ENCODE measurements at places on chromosomes 1 and 21.

- DNase-seq, result no peak
Measured at GRCh38 chr21:28148400-28149064, 844.1 kb downstream of the LTN1 start.

GRCh38 chr1:54498383-54499096 lies 49.5 kb upstream of the ACOT11 start:
- no peak for DNase-seq

DNA sequence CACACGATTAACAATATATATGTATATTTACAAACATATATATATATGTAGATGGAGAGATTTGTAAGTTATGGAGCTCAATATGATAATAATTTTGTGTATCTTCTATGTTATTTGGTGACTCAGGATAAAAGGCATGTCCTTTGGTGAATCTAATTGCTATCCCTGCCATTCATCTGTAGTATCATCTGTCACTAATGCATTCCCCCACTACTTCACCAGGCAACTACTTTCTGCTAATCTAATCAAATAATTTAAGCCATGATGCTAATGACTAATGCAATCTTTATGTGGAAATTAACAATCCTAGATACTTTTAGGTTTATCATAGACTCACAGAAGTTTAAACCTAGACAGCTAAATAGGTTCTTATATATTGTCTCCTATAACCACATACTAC lies 1074.5 kb downstream of the PLA2G4A start:
- no peak for DNase-seq

DNA sequence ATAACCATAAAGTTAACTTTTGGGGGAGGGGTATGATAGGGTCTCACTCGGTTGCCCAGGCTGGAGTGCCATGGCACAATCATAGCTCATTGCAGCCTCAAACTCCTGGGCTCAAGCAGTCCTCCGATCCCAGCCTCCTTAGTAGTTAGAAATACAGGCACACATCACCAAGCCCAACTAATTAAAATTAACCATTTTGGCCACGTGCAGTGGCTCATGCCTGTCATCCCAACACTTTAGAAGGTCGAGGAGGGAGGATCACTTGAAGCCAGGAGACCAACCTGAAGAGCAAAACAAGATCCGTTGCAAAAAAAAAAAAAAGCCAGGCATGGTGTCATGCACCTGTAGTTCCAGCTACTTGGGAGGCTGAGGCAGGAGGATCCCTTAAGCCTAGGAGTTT lies 26.6 kb upstream of the MED18 start:
- no peak for DNase-seq

GRCh38 chr1:228046421-228047182 lies 35.9 kb upstream of the ARF1 start:
- DNase-seq, result no peak

GRCh38 chr1:98184856-98185255 lies 264.0 kb upstream of the DPYD start:
- DNase-seq, result no peak

DNA sequence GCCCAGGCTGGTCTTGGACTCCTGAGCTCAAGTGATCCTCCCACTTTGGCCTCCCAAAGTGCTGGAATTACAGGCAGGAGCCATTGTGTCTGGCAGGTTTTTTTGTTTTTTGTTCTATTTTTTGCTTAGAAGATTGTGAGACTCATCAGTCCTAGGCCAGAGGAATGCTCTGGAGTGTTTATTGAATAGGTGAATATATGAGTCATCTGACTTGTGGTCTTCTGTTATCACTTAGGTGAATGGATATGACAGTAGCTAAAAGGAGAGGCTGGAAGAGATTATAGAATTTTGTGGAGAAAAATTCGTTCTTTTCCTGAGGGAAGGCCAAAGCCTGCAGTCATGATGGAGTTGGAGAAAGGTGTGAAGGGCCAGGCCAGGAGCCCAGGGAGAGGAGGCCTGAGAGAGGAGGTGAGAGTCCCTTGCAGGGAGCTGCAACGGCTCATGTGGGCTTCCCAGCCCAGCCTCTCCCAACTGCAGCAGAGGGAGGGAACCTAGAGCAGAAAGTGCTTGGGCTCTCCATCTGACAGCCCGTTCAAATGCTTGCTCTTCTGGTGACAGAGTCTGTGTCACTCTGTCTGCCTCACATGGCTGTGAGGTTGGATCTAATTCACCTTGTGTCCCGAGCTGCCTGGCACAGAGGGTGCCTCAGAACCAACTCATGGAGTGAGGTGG lies 31.6 kb upstream of the ACOT11 start:
- no peak for DNase-seq

DNA sequence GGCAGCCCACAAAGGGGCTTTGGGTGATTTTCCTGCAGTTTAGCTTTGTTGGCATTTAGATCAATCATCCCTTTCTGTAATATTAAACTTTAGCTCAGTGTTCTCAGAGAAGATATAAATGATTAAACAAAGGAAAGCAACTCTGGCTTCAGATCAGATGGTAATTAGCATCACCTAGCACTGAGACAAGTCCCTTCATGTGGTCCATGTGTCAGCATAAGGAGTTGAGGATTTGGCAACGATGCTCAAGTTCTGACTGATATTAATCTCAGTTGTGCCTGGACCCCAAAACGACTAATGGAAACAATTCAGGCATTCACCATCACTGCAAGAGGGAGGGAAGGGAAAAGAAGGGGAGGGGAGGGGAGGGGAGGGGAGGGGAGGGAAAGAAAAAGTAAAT lies 60.4 kb downstream of the SEC16B start:
- DNase-seq, result no peak

DNA sequence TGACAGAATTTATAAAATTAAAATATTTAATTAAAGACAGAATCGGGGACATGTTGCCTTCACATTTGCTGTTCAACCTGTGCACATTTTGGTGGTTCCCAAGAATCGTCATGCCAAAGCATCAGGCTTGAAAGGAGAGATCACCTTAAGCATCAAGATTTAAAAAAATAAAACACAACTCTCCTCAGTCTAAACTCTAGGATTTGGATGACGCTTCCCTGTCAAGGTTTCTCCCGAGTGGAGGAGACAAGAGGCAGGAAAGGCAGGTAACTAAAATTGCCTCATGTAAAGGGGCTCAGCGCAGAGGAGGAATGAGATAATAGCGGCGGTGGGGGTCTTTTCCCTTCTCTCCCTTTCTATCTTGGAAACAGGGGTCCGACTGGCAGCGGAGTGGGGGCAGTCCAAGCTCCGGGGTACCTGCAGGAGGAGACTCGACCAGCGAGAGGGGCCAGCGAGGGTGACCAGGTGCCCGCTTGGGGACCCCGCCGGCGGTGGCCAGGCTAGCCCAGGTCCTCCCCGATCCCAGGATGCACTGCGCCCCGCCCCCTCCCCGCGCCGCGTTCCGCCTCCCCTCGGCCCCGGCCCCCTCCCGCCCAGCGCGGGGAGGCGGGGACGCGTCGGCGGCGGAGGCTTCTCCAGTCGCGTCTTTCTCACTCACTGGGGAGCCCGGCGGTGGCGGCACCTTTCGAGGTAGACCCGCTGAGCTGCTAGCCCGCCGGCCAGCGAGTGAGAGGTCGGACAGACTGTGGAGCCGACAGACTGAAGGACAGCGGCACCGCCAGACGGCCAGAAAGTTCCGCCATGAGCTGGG lies at the start of gene FNBP1L:
TSS of gene FNBP1L (plus strand) at position 638 of the 811 bp plus-strand sequence. CDS start at position 802, 164 bp downstream.
- DNase-seq, result peak; percentile 56

DNA sequence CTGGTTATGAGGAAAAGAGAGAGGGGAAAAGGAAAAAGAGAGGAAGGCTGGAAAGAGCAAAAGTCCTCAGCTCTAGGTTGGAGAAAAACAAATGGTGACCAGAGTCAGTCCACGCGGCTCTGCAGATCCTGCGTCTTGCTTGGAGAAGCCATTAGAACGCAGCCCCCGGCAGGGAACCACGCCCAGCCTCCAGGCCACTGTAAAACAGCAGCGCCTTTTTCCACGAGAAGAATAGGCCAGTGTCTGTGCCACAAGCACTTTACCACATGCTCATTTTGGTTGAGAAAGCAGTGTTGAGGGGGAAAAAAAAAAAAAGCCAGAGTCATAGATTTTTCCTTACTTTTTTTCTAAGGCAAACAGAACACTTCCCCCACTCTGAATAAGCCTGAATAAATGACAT lies 846.9 kb upstream of the ADAMTS5 start:
- DNase-seq, result no peak

DNA sequence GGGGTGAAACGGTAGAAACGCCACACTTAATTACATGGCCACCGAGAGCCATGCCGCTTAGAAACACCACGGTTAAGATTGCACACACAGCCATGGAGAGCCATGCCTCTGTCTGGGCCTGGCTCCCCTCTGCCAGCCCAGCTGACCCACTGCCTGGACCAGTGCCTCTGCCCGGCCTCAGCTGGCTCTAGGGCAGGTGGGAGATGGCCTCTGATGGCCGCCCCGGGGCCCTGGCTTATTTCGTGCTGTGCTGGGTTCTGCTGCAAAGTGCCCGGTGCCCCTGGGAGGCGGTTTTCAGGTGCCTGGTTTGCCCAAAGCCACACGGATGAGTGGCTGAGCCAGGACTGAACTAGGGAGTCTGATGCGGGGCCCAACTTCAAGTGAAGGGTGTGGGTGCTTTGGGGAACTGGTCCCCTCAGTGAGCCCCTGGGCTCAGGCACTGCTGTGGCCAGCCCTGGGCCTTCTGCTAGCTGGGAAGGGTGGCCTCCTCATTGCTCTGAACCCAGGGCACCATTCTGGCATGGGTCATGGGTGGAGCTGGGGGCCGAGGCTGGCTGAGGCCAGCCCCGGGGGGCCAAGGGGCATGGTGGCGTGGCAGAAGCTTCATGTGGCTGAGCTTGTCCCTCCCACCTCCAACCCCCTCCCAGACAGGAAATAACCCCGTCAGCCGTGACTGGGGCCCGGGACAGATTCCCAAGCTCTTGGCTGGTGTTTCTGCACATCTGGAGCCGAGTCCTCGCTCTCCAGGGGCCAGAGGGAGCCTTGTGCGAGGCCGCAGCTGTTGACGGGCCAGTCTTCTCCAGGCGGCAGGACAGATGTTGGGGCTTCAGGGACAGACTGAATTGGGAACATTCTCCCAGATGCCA lies 1.9 kb upstream of the GPR153 start:
- no peak for DNase-seq

GRCh38 chr1:1038694-1039093 lies 18.8 kb downstream of the AGRN start:
- DNase-seq, result no peak

DNA sequence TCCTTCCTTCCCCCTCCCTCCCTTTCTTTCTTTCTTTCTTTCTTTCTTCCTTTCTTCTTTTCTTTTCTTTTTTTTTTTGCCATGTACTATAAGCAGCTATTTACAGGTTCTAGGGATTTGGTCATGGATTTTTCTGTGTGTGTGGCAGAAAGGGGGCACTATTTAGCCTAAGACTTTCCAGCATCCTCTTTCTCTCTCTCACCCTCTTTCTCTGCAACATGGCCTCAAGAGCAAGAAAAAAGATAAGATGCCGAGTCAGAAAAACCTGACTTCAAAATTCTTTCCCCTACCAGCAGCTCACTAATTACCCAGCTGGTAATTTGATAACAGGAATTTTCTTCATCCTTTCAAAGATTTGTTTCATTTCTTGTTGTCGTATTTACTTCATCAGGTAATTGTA lies 458.3 kb upstream of the ADAMTS5 start:
- DNase-seq, result no peak

DNA sequence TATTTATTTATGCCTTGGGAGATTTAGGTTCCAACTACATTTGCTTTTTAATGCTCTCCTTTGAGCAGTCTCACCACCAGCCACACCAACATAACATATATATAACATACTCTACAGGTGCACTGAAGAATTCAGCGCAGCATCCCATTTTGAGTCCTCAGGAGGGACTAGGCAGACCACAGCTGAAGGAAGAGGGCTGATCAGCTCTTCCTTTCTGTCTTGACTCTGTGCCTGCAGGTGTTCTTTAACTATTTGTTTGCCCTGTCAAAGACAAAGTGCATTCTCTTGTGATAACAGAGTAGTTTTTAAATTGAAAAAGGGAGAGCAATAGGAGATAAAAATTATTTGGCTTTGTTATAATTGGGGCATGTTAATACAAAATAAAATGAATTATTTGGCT lies 17.0 kb downstream of the HIPK1 start:
- DNase-seq, result no peak

- no peak for DNase-seq
Measured at GRCh38 chr1:70140343-70140742, 65.0 kb downstream of the LRRC40 start.

GRCh38 chr1:165612062-165612461 lies 19.0 kb upstream of the MGST3 start:
- no peak for DNase-seq

DNA sequence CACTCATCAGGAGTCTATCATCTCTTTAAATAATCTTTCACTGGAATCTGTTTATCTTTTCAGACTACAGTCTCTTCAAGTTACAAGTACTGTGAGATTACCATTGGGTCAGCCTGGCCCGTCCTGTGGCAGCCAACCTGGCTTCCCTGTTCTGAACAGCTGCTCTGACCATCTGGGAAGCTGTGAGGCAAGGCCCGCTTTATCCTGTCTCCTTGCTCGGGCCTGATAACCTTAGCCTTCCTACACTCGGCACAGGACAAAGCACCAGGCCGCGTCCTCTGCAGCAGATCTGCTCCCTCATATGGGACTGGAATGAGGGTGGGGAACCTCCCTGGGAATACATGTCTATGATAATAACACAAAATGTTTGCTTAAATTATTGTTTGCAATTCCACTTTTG lies 113.3 kb downstream of the PTPN14 start:
- no peak for DNase-seq

DNA sequence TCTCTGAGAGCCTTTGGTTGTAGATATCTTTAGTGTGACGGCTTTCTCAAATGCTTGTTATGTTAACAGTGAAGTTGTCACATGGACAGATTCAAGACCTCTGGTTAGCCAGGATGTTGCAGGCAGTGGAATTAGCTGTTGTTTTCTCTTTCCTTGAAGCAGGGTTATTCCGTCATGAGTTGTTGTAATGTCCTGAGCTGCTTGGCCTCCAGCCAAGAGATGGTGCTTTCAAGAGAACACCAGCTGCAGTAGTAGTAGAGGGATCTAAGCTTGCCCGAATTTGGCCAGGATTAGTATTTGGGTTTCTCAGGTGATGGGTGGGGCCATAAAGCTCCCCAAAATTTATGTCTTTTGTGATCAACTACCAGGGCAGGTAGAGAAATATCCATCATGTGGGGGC lies 13.4 kb downstream of the KCNE1 start:
- no peak for DNase-seq

DNA sequence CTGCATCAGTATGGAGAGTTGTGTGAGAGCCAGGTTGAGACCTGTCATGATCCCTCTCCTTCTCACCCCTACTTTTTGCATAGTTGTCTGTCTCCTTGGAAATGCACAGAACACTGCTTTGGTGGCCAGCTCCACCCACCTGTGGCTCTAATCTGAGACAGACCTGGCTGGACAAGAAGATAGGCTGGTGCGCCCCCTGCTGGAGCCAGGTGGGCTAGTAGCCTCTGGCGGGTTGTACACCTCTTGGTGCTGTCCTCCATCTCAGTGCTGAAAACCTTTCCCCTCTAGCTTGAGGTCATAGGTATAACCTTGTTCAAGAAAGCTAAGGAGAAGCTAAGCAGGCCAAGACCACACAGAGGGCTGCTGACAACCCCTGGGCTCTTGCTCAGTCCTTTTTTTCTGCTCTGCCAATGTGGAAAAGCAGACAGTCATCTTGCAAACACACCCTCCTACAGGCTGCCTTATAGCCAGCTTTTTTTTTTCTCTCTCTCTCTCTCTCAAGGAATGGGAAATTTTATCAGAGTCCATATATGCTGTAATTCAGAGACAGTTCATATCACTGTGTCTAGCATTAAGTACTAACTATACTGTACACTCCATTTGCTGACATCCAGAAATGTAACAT lies 58.8 kb upstream of the SPATA6 start:
- no peak for DNase-seq

GRCh38 chr1:69411617-69412016 lies 156.1 kb upstream of the LRRC7 start:
- DNase-seq, result no peak
